ENCODE measurements at places on chromosomes 1 and 21. TPM values are rescaled to one million over a fixed set of nuclear protein-coding genes. Genes with fewer than 3 reads are reported as not detected.

Gene CA6
- total RNA-seq, result not detected

Gene DCDC2B
- total RNA-seq, result not detected

Gene RGS7
- 0.27 TPM for total RNA-seq

- no peak for DNase-seq
Observed at GRCh38 chr1:28807046-28807445, 4.9 kb upstream of the OPRD1 start.

GRCh38 chr1:238950784-238951183 lies 435.6 kb upstream of the CHRM3 start:
- DNase-seq, result peak; percentile 21

DNA sequence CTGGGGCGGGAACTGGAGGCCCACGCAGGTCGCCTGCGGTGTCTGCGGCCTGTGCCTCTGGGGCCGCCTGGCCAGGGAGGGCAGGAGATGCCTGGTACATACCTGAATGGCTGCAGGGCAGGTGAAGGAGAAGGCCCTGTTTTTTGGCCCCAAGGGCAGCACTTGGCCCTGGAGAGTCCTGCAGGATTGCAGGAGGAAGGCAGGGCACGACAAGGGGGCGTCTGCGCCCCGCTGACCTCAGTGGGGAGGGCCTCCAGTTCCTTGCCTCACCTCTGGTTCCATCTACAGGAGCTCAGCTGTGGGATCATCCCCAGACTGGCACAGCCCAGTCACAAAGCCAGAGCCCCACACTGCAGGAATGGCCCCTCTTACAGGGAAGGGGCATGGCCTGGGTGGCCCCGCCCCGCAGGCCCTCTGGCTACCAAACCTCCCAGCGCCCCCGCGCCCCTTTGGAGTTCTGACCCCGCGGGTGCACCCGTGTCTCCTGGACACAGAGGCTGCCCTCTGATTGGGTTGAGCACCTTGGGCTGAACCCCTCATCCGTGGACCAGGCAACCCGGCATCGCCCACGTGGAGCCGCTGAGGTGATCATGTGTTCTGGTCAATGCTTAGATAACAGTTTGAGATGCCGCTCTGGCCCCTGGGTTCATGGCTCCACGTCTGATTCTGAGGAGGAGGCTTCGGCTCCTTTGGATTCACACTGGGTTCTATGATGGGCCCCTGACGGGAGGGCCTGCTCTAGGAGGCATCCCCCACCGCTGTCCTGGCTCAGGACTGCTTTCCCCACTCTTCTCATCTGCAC lies 1.3 kb upstream of the PEX10 start:
- no peak for DNase-seq

DNA sequence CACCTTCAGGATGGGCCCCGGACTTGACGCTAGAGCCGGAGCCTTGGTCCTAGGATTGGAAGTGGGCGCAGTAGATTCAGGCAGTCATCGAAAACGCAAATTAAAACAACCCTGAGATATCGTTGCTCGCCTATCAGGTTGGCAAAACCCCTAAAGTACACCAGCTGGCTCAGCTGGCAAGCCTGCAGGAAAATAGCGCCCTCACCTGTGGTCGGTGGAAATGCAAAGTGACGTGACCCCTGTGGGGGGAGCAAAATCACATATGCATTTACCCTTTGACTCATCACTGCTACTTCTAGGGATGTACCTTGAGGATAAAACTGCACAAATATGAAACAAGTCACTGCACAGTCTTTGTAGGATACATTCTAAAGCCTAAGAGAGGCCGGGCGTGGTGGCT lies 170.3 kb upstream of the TMEM51 start:
- no peak for DNase-seq

DNA sequence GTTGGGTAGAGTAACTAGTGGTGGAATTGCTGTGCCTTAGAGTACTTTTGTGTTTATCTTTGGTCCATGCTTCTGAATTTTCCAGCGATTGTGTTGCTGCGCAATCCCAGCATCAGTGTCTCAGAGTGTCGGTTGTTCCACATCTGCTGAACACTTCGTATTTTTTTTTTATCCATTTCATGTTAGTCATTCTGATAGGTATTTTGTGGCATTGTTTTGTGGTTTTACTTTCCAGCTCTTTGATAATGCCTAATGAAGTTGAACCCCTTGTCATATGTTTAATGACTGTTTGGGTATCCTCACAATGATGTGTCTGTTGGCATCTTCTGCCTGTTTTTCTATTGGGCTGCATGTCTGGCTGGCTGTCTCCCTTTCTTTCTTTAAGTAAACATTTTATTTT lies 13.6 kb downstream of the TUFT1 start:
- peak; percentile 62 for DNase-seq

GRCh38 chr1:225825078-225825477 lies 15.2 kb downstream of the EPHX1 start:
- no peak for DNase-seq

Gene LCE2B
- not detected for total RNA-seq

- DNase-seq, result no peak
Observed at GRCh38 chr1:13505020-13505419, 8.8 kb downstream of the LRRC38 start.

- DNase-seq, result no peak
Observed at GRCh38 chr1:79262745-79263258, 256.3 kb upstream of the ADGRL4 start.

- DNase-seq, result no peak
Observed at GRCh38 chr1:112514901-112515300, 6.1 kb downstream of the WNT2B start.

DNA sequence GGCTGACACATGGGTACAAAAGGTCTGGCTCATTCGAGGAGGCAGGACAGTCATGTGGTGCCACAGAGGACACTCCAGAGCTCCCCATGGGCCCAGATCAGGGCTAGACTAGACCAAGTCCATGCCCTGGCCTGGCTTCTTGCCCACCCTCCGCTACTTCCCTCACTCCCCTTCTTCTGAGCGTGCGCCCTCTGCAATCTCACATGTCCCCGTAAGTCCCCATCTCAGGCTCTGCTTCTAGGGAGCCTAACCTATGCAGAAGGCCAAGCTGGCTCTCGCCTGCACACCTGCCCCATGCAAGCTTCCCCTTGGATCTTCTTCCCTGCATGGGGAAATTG lies 553.6 kb downstream of the PTPRU start:
- no peak for DNase-seq

DNA sequence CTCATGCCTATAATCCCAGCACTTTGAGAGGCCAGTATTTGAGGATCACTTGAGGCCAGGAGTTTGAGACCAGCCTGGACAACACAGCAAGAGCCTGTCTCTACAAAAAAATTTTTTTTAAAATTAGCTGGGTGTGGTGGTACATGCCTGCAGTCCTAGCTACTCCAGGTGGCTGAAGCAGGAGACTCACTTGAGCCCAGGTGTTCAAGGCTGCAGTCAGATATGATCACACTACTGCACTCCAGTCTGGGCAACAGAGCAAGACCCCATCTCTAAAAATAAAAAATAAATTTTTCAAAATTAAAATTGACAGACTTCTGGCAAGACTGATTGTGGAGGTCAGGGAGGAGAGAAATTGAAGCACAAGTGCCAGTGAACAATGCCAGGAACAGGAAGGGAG lies 60.8 kb downstream of the ST3GAL3 start:
- DNase-seq, result no peak

- no peak for DNase-seq
Observed at GRCh38 chr1:9119745-9120144, 9.2 kb downstream of the GPR157 start.

- DNase-seq, result peak; percentile 73
Observed at GRCh38 chr1:167984886-167985489, 48.1 kb upstream of the MPC2 start.

- DNase-seq, result no peak
Observed at GRCh38 chr1:112893288-112894009, 62.5 kb downstream of the SLC16A1 start.

Gene NEK2
- total RNA-seq, result 151 TPM

GRCh38 chr1:202234331-202235002 lies 40.9 kb downstream of the LGR6 start:
- peak; percentile 48 for DNase-seq

Gene RNF186
- not detected for total RNA-seq

Data from Daoy (cell line).